ENCODE measurements at places on chromosomes 1 and 21. TPM values are rescaled to one million over a fixed set of nuclear protein-coding genes. Genes with fewer than 3 reads are reported as not detected.

The DPM3 gene
- total RNA-seq: 48.2 TPM

DNA sequence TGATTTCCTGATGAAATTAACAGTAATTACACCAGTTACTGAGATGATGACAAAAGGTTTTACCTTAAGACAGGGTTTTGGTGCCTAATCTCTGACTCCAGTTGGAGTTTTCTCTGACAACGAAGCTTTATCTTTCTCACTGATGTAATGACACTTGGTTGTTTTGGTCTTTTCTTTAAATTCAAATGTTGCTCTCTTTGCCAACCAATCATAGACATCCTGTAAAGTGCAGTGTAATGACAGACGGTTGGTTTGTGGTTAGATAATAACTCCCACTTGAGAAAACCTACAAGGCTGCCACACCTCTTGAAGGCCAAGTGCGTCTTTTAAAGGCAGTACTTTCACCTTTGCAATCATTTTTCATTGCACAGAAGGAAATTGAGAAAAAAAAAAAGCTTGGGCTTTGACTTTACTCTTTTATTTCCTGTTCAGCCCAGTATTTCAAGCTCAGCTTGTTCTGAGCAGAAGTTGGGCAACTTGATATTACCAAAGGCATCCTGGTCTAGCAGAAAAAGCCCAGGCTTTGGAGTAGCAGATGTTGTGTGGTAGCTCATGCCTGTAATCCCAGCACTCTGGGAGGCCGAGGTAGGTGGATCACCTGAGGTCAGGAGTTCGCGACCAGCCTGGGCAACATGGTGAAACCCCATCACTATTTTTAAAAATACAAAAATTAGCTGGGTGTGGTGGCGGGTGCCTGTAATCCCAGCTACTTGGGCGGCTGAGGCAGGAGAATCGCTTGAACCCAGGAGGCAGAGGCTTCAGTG lies 14.9 kb downstream of the PDIK1L start:
- no peak for DNase-seq
- H3K36me3 ChIP-seq: no peaks in the 10 kb centered on the region
- no peak overlapping the region for H3K27ac ChIP-seq
- H3K4me3 ChIP-seq: no peak overlapping the region
- no peaks in the 10 kb centered on the region for H3K27me3 ChIP-seq
- H3K4me1 ChIP-seq: no peaks in the 10 kb centered on the region

GRCh38 chr1:155178441-155179111 lies 4.9 kb downstream of the TRIM46 start:
- no peaks in the 10 kb centered on the region for H3K36me3 ChIP-seq
- peaks cover 19% of the 10 kb centered on the region for H3K27me3 ChIP-seq
- H3K4me1 ChIP-seq: peaks cover 15% of the 10 kb centered on the region
- H3K27ac ChIP-seq: no peak overlapping the region

The CORT gene
- not detected for total RNA-seq

DNA sequence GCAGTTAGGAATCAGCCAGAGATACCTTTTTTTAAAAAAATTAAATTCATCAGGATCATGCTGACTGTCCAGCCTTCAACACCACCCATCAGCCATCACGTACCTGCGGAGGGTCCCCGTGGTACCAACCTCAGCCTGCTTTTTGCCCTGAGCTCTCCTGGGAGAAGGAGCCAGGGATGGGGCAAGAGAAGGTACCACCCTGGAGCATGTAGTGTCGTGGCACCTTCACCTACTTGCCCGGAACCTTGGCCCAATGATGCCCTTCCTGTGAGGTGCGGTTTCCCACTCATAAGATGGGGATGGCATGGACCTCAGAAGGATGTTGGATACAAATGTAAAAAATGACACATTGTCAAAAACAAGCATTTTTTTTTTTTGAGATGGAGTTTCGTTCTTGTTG lies 88.4 kb upstream of the C1orf174 start:
- H3K27ac ChIP-seq: no peak overlapping the region
- no peaks in the 10 kb centered on the region for H3K4me1 ChIP-seq
- no peaks in the 10 kb centered on the region for H3K36me3 ChIP-seq
- peaks cover 36% of the 10 kb centered on the region for H3K27me3 ChIP-seq

Measured in heart right ventricle (tissue), 16 donors.